ENCODE measurements at places on chromosomes 4 and X. TPM values are rescaled to one million over a fixed set of nuclear protein-coding genes. Genes with fewer than 3 reads are reported as not detected.

Gene PPP1R3F
- 19.1 TPM for total RNA-seq

Gene EPGN
- total RNA-seq = not detected

Gene DUSP21
- total RNA-seq = not detected

Gene TBX22
- total RNA-seq = 0.31 TPM

Gene GPR143
- 1.3 TPM for total RNA-seq

Gene MYOZ2
- total RNA-seq = 0.63 TPM

Gene ASMT
- total RNA-seq = not detected
